ENCODE measurements at places on chromosomes 5 and 9.

DNA sequence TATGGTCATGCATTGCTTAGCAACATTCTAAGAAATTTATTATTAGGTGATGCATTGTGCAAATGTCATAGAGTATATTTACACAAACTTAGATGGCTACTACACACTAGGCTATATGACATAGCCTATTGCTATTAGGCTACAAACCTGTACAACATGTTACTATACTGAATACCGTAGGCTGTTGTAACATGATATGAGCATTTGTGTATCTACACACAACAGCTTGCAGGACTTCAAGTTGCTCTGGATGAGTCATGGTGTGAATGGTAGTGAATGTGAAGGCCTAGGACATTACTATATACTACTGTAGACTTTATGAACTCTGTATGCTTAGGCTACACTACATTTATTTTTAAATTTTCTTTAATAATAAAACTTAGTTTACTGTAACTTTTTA, 107.2 kb upstream of the MAMDC2 start:
- peak; percentile 76 for DNase-seq

GRCh38 chr5:14321936-14322335, 178.8 kb downstream of the TRIO start:
- no peak for DNase-seq

GRCh38 chr5:163433271-163433670, 4.1 kb upstream of the CCNG1 start:
- no peak for DNase-seq

DNA sequence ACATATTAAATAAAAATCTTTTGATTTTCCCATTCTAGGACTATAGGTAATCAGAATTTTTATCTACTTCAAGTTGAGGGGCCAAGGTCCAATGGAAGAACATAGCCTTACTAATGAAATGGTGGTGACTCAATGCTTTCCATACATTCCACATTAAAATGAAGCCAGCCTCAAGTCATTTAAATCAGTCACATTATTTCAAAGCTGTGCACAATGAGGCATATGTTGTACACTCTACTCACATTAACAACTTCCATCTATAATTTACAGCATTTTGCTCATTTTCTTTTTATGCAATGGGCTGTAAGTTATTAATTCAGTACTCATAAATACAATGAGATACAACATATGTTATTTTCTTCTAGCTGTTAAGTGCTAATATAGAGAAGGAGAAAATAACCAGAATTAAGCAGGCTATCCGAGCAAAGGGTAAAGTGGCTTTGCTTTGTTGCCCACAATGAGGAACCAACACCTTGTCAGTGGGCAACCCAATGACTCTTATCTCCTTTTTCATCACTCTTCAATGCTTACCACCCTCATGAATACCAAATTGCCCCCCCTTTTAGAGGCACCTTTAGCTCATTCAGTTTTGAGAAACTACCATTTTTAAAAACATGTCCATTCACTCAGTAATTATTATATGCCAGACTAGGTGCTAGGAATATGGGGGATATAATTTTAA, 52.4 kb downstream of the TTLL11 start:
- DNase-seq, result no peak

DNA sequence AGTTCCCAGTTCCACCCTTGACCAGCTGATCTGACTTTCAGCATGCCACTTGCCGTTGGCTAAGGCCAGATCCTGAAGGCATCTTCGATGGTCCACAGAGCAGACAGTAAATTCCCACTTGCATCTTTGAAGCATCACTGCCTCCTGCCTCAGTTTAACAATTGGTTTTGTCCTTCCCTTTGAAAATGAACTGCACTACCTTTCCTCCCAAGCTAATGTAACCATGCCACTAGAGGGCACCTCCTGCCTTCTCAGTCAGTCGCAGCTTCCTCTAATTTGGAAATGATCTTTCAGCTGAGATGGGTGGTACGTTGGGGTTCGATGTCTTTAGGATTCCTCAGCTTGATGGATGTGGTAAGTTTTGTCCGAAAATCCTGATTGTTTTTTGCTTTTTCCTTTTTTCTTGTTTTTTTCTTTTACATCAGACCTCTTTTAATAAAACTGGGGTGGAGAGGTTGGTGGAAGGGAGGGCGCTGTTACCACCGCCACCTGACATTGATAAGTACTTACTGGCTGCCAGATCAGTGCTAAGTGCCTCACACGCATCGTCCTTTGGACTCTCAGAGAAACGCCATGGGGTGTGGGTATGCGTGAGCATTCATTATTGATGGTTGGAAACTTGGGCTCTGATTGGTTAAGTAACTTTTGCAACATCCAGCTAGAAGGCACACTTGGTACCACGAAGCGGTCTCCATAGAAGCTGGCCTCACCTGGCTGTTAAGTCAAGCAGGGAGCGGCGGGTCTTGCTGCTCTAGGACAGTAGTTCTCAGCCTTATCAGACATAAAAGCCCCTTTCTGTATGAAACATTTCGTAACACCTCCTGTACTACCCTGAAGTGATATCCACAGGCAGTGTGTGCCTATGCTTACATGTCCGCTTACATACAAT, 16.9 kb downstream of the PTTG1 start:
- peak; percentile 72 for DNase-seq

GRCh38 chr5:28748446-28748845, 1710.1 kb upstream of the CDH9 start:
- peak; percentile 20 for DNase-seq

GRCh38 chr9:96075111-96075510, 199.6 kb downstream of the ERCC6L2 start:
- DNase-seq, result no peak

- DNase-seq, result no peak
These were observed 34.6 kb upstream of the PHF2 start for GRCh38 chr9:93541581-93542349.

DNA sequence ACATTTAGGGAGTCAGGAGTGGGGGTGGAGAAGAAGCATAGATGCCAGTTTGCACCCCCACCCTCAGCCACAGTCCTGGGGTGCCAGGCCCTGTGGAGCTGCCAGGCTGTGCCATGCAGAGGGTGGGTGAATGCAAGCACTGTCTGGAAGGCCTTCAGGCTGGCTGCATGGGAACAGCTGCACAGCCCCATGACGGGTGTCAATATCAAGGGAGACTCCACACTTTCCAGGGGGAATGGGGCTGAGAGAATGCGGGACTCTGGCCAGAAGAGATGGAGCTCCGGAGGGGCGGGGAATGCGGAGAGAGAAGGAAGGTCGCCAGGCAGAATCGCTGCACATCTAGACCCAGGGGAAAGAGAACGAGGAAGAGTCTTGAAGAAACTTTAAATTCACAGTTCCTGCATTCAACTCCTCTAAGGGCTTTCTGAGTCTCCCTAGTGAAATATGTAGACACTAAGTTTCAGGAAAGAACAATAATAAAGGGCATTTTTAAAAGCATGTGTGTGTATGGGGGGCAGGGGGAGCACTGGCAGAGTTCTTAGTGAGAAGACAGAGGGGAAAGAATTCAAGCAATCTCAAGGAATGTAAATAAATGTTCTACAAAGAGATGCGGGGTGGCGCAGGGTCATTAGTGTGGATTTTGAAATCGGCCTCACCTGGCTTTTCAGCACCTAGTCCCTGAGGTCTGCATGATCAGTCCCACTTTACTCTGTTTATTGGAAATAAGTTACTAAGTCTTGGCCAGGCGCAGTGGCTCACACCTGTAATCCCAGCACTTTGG, 59.1 kb downstream of the BOD1 start:
- DNase-seq, result no peak

DNA sequence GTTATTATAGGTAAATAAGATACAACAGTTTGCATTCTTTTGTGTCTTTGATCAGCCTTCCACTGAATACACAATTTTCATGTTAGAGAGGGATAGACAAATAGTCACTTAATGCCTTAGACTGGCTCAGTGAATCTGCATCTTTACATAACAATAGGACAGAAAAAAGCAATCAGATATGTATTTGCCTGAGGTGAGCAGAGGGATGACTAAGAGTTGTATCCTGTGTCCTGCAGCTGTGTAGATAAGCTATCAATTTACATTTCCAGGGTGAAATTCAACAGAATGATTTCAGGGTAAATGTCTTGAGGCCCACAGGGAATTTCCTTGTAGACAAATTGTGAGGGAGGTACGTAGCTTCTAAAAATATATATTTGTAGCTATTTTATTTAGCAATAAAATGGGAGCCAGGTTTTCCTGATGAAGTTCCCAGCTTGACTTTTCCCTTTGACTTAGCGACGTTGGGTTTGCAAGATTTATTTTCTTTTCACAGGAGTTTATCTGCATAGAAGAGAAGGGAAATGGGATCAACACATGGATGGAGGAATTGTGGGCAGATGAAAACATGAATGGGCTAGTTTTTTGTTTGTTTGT, 586.1 kb upstream of the CDH6 start:
- DNase-seq, result peak; percentile 16

GRCh38 chr5:128681764-128682592, 143.9 kb upstream of the FBN2 start:
- peak; percentile 14 for DNase-seq

- peak; percentile 69 for DNase-seq
These were observed 90.3 kb downstream of the MACROH2A1 start for GRCh38 chr5:135308752-135309151.

DNA sequence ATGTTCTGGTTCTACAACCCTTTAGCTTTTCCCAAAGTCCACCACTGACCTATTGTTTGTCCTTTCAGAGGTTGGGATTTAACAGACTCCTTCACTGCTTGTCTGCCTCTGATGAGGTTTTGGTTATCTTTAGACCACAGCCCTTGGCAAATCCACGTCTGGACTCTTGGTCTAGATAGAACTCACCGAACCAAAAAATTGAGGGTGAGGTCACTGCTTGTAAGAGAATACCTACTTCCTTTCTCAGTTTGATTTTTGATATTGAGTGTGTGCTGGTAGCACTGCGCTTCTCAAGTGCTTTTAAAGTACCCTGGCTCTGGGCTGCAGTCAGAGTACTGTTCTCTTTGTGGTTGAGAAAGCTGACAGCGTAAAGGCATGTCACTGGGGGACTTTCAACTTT, 61.7 kb downstream of the JMY start:
- no peak for DNase-seq

- DNase-seq, result peak; percentile 89
These were observed 39.0 kb downstream of the STK10 start for GRCh38 chr5:172149073-172149472.

GRCh38 chr5:67996596-67996995, 219.0 kb upstream of the PIK3R1 start:
- no peak for DNase-seq

DNA sequence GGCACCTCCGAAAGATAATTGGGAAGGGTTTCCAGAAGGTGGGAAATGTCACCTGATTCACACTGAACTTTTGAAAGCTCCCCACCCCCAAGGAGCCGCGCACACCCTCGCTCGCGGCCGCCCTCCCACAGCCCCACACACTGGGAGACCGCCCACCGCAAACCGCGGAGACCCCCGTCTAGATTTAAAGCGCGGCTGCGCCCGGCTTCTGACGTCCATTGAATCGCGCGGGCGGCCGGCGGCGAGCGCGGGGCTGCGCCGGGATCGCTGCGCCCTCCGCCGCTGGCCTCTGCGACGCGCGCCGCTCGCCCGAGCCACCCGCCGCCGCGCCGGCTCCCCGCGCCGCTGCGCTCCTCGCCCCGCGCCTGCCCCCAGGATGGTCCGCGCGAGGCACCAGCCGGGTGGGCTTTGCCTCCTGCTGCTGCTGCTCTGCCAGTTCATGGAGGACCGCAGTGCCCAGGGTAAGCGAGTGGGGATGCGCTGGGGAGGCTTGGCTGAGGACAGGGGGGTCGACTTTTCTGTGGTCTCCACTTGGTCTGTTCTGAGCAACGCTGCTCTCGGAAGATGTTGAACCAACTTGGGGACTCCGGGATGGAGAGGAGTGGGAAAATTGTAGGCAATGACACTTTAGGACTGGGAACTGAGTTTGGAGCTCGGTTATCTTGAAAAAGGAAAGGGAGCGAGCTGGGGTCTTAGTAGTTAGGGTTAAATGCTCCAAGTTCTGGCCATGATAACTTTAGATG, at the start of gene FST:
TSS of gene FST (plus strand) at position 214 of the 743 bp plus-strand sequence. CDS start at position 377, 163 bp downstream.
- DNase-seq, result no peak

GRCh38 chr5:87150630-87151029, 117.1 kb upstream of the RASA1 start:
- no peak for DNase-seq

DNA sequence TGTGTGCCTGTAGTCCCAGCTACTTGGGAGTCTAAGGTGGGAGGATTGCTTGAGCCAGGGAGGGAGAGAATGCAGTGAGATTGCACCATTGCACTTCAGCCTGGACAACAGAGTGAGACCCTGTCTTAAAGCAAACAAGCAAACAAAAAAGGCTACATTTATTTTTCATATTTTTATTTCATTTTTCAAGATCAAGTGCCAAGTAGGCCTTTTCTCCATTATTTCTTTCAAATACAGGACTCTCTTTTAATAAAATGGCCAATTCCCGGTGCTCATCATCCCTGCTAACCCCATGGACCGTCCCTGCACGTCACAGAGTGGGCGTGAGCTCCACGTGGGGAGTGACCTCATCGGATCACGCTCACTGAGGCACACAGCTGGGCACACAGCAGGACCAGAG, 9.3 kb upstream of the GBGT1 start:
- DNase-seq, result no peak

DNA sequence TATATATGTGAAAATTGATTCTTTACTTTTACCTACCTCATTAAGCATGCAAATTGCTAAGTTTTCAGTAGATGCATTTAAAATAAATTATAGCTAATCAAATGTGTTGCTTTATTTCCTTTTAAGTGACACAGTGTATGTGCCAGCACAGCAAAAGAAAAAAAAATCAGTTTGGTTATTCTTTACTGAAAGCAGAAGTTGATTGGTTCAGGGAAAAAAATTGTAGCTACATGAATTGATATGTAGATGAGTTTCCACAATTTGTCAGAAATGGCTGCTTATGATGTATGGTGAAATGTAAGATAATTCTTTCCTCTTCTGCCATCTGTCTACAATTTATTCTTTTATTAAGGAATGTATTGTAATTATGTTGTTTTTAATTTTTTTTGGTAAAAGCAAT, 57.8 kb downstream of the PARP8 start:
- no peak for DNase-seq

DNA sequence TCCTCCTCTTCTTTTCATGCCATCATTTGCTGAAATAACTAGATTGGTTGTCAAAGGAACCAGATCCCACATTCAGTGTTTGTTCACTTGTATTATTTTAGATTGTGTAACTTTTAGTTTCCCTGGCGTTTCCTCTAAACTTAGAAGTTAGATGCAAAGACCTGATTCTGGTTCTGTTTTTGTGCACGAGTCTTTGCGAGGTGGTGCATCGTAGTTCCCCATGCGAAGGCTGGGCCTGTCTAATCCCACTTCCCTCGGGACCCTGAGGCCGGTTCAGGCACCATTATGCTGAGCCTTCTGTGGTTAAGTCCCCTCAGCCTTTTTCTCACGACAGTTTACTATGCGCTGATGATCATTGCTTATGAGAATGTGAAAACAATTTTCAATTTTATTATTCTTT, 219.1 kb upstream of the OTULINL start:
- DNase-seq, result no peak
